ENCODE measurements at places on chromosomes 2 and 18. TPM values are rescaled to one million over a fixed set of nuclear protein-coding genes. Genes with fewer than 3 reads are reported as not detected.

Gene C2orf92
- 6.7 TPM for total RNA-seq

Gene EIF2AK3
- 14.1 TPM for total RNA-seq

Gene NLRC4
- not detected for total RNA-seq

Gene IL1RL1
- not detected for total RNA-seq

Gene ASTL
- not detected for total RNA-seq

Gene SERPINB10
- not detected for total RNA-seq

Gene POTEF
- 11.0 TPM for total RNA-seq

Gene VWA3B
- 0.09 TPM for total RNA-seq

Gene SEPTIN10
- 51.7 TPM for total RNA-seq

Gene C2orf78
- total RNA-seq, result not detected

Gene SULT6B1
- not detected for total RNA-seq

Gene GBX2
- total RNA-seq, result not detected

Gene CENPO
- total RNA-seq, result 16.1 TPM

Gene NEUROD1
- total RNA-seq, result not detected

Gene SPDYA
- total RNA-seq, result 1.4 TPM

Gene SPATA3
- total RNA-seq, result not detected

Gene HYCC2
- 3.1 TPM for total RNA-seq

Data from cardiac muscle cell (in vitro differentiated cells and primary cell).